ENCODE measurements at places on chromosomes 13 and 19.

- peak overlapping the region; percentile 89 for H3K4me3 ChIP-seq
- H3K27me3 ChIP-seq = no peaks in the 10 kb centered on the region
- DNase-seq = no peak
- H3K36me3 ChIP-seq = peaks cover 2% of the 10 kb centered on the region
- no peak overlapping the region for H3K27ac ChIP-seq
Measured at GRCh38 chr19:36377541-36378178, 1.3 kb downstream of the ZFP14 start.

GRCh38 chr19:18422530-18423191 lies 3.5 kb downstream of the SSBP4 start:
- no peak for DNase-seq
- no peak overlapping the region for H3K4me3 ChIP-seq
- H3K4me1 ChIP-seq = peaks cover 8% of the 10 kb centered on the region
- no peaks in the 10 kb centered on the region for H3K36me3 ChIP-seq

GRCh38 chr19:51779181-51779580 lies 15.8 kb upstream of the FPR3 start:
- DNase-seq = no peak
- H3K4me1 ChIP-seq = no peaks in the 10 kb centered on the region
- H3K27ac ChIP-seq = no peak overlapping the region
- no peaks in the 10 kb centered on the region for H3K36me3 ChIP-seq
- no peak overlapping the region for H3K4me3 ChIP-seq

DNA sequence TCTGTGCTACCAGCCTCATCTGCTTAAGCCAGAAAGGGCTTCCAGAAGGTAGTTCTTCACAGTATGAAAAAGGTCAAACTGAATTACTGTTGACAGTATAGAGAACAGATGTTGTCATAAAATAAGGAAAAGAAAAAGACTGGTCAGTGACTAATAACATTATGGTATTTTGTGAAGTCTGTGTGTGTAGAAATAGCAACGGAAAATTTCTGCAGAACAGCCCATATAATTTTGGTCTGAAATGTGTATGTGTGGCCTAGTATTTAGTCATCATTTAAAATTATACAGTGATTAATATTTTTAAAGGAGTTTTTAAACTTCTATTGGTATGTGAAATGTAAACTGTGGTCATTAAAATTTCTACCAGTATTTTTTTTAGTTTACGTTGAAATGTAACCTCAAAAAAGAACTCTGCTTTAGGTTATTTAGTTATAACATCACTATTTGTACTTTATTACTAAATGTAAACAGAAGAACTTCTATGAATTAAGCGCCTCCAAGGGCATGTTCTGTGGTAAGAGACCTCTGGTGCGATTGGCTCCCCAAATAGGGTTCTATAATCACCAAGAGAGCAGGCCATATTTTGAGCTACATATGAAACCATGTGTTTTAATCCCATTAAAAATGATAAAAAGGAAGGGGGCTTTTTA lies 3.3 kb upstream of the GPR183 start:
- H3K27ac ChIP-seq = no peak overlapping the region
- no peak for DNase-seq
- no peaks in the 10 kb centered on the region for H3K4me1 ChIP-seq
- no peak overlapping the region for H3K4me3 ChIP-seq

DNA sequence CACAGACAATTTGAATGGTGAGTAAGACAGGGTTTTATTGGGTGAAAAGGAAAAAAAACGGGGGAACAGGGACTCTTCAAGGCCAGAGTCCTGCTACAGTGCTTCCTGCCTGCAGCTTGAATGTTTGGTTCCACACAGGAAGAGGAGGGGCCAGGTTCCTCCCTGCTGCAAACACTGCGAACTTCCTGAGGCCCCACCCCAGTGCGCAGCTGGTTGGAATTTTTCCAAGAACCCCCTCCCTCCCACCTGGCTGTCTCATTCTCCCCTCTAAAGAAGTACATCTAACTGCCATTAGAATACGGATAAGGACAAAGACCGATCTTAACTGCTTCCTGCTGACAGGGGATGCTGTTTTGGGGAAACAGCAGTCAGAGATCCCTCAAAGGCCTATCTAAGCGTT lies 184.9 kb downstream of the GGACT start:
- H3K27me3 ChIP-seq = no peaks in the 10 kb centered on the region
- H3K4me3 ChIP-seq = no peak overlapping the region
- DNase-seq = peak; percentile 91
- no peaks in the 10 kb centered on the region for H3K4me1 ChIP-seq
- peaks cover 51% of the 10 kb centered on the region for H3K36me3 ChIP-seq

GRCh38 chr19:38291855-38292254 lies 12.2 kb upstream of the C19orf33 start:
- no peak overlapping the region for H3K27ac ChIP-seq
- H3K4me1 ChIP-seq = no peaks in the 10 kb centered on the region
- no peak for DNase-seq
- no peak overlapping the region for H3K4me3 ChIP-seq

GRCh38 chr19:917323-918151 lies at the start of gene KISS1R:
KISS1R (plus strand) TSS chr19:917333; CDS start chr19:917503, 170 bp downstream.
- peaks cover 19% of the 10 kb centered on the region for H3K27me3 ChIP-seq
- DNase-seq = peak; percentile 89
- H3K4me1 ChIP-seq = no peaks in the 10 kb centered on the region
- H3K27ac ChIP-seq = no peak within 1 kb of the TSS

DNA sequence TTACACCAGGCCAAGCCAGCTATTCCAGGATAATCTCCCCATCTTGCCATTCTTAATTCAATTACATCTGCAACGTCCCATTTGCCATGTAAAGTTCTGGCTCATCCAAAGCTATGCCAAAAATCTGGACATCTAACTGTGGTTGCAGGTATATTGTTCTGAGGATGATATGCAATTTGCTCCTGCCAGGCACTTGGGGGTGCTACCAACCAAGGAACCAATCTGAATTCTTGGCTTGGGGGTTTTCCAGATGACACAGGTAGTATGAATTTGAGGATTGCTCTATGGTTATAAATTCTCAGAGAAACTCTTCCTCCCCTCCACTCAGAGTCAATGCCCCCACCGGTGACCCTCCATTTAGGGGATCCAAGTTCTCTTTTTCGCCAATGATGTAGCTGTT lies 33.0 kb downstream of the CRYL1 start:
- no peak overlapping the region for H3K27ac ChIP-seq
- peak; percentile 54 for DNase-seq
- H3K4me1 ChIP-seq = no peaks in the 10 kb centered on the region

- no peaks in the 10 kb centered on the region for H3K27me3 ChIP-seq
- H3K4me1 ChIP-seq = no peaks in the 10 kb centered on the region
- H3K36me3 ChIP-seq = peaks cover 29% of the 10 kb centered on the region
- no peak overlapping the region for H3K4me3 ChIP-seq
- no peak overlapping the region for H3K27ac ChIP-seq
Measured at GRCh38 chr13:90547272-90547790, 800.2 kb upstream of the MIR17HG start.

- no peaks in the 10 kb centered on the region for H3K27me3 ChIP-seq
- H3K27ac ChIP-seq = no peak overlapping the region
- H3K36me3 ChIP-seq = peaks cover 10% of the 10 kb centered on the region
- peaks cover 17% of the 10 kb centered on the region for H3K4me1 ChIP-seq
- no peak overlapping the region for H3K4me3 ChIP-seq
Measured at GRCh38 chr13:28531077-28531844, 36.3 kb upstream of the FLT1 start.

GRCh38 chr19:5957170-5957569 lies 20.8 kb downstream of the RANBP3 start:
- no peak overlapping the region for H3K27ac ChIP-seq
- H3K4me1 ChIP-seq = peaks cover 25% of the 10 kb centered on the region
- no peaks in the 10 kb centered on the region for H3K27me3 ChIP-seq
- H3K4me3 ChIP-seq = no peak overlapping the region
- no peak for DNase-seq

DNA sequence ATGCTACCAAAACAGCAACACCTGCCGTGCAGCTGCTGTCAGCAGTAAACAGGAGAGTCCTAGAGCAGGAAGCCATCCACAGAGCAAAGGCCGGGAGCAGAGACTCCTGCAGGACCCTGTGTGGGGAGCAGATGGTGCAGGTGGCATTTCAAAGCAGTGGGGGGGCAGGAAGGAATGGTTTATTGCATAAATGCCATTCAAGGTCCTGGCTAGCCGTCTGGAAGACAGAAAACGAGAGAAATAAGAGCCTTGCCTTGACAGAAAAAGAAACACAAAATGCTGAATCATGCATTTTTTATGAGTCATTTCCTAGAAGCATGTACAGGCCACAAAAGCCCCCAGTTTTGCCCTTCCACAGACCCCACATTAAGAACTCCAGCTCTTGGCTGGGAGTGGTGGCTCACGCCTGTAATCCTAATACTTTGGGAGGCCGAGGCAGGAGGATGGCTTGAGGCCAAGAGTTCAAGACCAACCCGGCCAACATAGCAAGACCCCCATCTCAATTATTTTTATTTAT lies 5.4 kb downstream of the RSPH6A start:
- no peak overlapping the region for H3K4me3 ChIP-seq
- peak; percentile 72 for DNase-seq
- no peak overlapping the region for H3K27ac ChIP-seq
- H3K27me3 ChIP-seq = no peaks in the 10 kb centered on the region
- H3K4me1 ChIP-seq = no peaks in the 10 kb centered on the region
- H3K36me3 ChIP-seq = 0 out of 3 replicates have a peak, but pooled peaks cover 1% of the 10 kb centered on the region

DNA sequence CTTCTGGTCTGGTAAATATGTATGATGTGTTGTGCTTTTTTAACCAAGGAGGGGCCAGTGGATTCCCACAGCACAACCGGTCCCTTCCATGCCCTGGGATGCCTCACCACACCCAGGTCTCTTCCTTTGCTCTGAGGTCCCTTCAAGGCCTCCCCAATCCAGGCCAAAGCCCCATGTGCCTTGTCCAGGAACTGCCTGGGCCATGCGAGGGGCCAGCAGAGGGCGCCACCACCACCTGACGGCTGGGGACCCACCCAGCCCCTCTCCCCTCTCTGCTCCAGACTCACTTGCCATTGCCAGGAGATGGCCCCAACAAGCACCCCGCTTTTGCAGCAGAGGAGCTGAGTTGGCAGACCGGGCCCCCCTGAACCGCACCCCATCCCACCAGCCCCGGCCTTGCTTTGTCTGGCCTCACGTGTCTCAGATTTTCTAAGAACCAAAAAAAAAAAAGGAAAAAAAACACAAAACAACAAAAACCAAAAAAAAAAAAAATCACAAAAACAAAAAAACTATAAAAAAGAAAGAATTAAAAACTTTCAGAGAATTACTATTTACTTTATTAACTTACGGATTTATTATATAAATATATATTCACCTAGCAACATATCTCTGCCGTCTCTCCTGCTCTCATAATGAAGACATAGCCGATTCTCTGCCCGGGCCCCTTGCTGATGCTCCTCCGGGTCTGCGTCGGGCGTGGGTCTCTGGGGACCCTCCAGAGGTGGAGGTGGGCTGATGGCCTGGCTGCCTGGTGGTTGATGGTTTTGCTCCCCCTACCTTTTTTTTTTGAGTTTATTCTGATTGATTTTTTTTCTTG lies 14.4 kb downstream of the CAPN12 start:
- H3K36me3 ChIP-seq = peaks cover 64% of the 10 kb centered on the region
- no peak overlapping the region for H3K4me3 ChIP-seq
- DNase-seq = peak; percentile 89
- no peak overlapping the region for H3K27ac ChIP-seq
- H3K27me3 ChIP-seq = no peaks in the 10 kb centered on the region

DNA sequence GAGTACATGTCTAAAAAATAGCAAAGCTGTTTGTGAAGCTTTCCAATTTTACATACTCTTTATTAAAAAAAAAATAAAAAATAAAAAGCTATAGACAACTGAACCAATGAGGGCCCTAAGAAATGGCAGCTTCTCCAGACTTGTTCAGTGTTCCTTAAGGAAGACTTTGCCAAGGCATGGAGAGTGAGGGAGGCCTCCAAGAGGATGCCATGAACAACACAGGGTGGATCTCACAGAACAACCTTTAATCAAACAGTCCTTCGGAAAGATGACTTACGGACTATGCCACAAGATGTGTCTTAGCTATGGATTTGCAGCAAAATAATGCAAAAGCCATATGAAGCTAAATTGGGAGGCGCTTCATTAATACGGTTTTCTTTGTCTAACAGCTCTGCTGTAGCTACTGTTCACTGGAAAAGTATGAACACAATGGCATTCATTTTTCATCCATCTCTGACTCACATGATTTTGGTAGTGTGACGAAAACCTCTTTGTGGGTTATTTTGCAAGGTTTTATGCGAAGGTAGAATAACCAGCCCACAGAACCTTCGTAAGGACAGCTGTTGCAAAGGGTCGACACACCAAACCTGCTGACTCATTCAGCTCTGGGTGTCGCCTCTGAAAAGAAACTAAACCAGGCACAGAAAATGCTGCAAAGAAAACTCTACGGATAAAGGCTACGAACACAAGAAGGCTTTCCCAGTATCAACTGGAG lies 27.7 kb downstream of the EFNB2 start:
- H3K27me3 ChIP-seq = no peaks in the 10 kb centered on the region
- H3K4me1 ChIP-seq = peaks cover 3% of the 10 kb centered on the region
- DNase-seq = no peak
- H3K27ac ChIP-seq = no peak overlapping the region

GRCh38 chr13:108835083-108835482 lies 205.7 kb downstream of the MYO16 start:
- H3K4me1 ChIP-seq = no peaks in the 10 kb centered on the region
- DNase-seq = no peak
- peaks cover 10% of the 10 kb centered on the region for H3K36me3 ChIP-seq
- H3K27ac ChIP-seq = no peak overlapping the region
- H3K4me3 ChIP-seq = no peak overlapping the region

DNA sequence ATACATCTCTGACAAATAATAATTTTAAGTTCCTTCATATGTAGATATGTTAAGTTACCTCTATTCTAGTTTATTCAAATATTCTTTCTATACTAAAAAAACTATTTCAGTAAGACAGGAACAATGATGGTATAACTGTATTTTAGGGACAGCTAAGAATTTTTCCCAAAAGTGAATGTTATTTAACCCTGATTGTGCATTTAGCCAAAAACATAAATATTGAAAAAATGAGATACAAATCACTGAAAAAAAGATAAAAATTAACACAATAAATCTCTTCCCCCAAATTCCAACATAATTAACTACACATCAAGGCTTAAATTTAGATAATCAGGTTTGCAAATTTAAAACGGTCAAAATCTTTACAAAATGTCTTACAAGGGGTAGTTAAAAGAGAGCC lies 58.1 kb downstream of the KCNRG start:
- no peak overlapping the region for H3K27ac ChIP-seq
- no peak overlapping the region for H3K4me3 ChIP-seq
- DNase-seq = no peak
- H3K27me3 ChIP-seq = no peaks in the 10 kb centered on the region
- peaks cover 5% of the 10 kb centered on the region for H3K36me3 ChIP-seq

DNA sequence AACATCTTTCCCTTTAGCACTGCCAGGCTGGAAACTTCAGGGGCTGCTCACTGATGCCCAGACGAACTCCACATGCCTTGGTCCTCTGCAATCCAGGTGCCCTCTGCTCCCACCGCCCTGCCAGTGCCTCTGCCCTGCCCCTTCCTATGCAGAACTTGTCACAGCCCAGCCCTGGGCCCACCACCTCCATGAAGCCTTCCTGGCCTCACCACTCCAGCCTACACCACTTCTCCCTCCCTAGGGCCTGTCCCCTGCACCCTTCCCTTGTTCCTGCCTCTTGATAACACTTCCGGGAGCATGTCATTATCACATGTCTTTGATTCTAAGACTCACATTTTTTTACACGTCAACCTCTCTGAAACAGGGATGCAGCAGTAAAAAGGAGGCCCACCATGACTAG lies 627.2 kb downstream of the UQCRFS1 start:
- H3K4me1 ChIP-seq = peaks cover 11% of the 10 kb centered on the region
- H3K27me3 ChIP-seq = no peaks in the 10 kb centered on the region
- DNase-seq = no peak
- no peaks in the 10 kb centered on the region for H3K36me3 ChIP-seq

GRCh38 chr19:5785423-5785822 lies 877 bp upstream of the PRR22 start:
- H3K4me1 ChIP-seq = no peaks in the 10 kb centered on the region
- H3K4me3 ChIP-seq = no peak overlapping the region
- no peak for DNase-seq
- no peak overlapping the region for H3K27ac ChIP-seq
- peaks cover 42% of the 10 kb centered on the region for H3K36me3 ChIP-seq

Data from H9 (cell line).